Hematopoietic multipotent progenitor cell treated with erythropoietin and hydrocortisone succinate and interleukin-3 and kit ligand, for 6 days (in vitro differentiated cells): ENCODE measurements at places on chromosomes 12 and 14.

- DNase-seq = no peak
Observed at GRCh38 chr14:69773571-69774276, 6.8 kb downstream of the SRSF5 start.

DNA sequence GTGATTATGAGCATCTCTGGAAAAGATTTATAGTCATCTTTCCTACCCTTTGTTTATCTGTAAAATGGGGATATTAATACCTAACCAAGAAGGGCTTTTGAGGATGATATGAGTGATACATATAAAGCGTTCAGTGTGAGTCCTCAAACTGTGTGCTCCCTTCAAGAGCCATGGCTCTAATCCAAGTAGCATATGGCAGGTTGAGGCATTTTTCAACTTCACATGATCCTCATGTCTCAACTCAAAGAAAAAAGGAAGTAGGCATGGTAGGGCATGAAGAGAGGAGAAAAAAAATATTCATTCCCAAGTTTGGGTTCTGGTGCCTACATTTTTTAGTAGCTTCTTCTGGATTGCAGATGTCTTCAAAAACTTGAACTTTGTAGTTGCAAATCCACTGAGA is 286.3 kb upstream of the ATP2B1 start:
- DNase-seq = no peak

DNA sequence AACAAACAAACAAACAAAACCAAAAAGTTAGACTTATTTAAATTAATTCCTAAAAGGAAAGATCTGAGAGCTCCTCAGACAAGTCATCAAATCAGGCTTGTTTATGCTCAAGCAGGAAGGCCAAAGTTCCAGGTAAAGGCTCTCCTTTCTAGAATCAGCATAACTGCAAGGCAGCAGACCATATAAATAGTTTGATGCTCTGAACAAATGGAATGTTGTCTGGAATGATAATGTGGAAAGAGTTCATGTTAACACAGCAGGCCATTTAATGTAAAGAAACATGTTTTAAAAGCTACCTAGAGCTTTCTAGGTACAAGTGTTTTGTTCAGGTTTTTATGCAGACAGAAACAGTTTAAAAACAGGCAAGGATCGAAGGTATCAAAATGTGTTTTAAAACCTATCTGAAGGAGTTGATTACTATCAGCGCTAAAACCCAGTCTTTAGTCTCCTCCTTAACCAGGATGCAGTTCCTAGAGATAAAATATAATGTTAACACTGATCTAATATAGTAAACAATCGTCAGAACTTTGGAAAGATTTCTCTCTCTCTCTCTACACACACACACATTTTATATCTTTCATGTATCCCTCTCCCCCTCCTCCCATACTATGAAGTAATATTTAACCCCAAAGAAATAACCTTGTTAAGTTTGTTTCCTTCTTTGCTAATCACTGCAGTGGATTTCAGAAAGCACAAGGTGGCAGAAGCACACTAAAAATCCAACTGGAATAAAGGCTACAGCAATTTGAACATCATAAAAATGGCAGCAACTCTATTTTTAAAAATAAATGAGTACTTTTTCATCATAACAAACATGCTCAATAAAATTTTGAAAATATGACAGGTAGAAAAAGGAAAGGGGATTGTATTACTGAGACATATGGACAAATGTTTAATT is 135.5 kb downstream of the PAWR start:
- DNase-seq = peak; percentile 62

GRCh38 chr12:15580431-15580830 is 208.8 kb downstream of the EPS8 start:
- peak; percentile 28 for DNase-seq

- peak; percentile 59 for DNase-seq
Observed at GRCh38 chr12:79934281-79935020, 446 bp downstream of the PPP1R12A start.

- no peak for DNase-seq
Observed at GRCh38 chr12:41970744-41971143, 173.9 kb downstream of the GXYLT1 start.

- DNase-seq = no peak
Observed at GRCh38 chr12:106308611-106309010, 6.1 kb downstream of the TCP11L2 start.

GRCh38 chr12:106906715-106907114 is 49.0 kb upstream of the TMEM263 start:
- no peak for DNase-seq

DNA sequence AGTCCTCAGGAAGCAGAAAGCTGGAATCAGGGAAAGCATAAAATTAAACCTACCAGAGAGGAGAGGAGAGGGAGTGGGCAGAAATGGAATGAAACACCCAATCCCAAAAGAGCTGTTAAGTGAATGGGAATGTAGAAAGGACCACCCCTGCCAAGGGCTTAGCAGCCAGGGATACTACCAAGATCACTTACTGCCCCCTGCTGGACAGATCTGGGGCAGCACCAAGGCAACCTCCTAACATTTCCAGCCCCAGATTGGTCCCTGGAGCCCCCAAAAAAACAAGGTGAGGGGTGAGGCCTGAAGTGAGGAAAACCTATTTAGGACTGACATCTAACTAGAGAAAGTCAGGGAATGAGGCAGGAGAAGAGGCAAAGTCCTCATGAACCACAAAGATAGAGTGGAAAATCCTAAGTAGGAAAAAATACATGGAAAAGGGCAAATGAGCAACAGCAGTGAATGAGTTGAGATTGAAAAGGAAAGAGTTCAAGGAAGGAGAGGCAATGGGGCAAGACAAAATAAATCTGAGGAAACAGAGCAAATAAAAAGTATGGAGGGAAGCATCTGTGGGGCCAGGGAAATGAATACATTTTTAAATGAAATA is 11.2 kb upstream of the FKBP11 start:
- DNase-seq = peak; percentile 87

GRCh38 chr14:30354439-30354838 is 204.5 kb upstream of the G2E3 start:
- no peak for DNase-seq

DNA sequence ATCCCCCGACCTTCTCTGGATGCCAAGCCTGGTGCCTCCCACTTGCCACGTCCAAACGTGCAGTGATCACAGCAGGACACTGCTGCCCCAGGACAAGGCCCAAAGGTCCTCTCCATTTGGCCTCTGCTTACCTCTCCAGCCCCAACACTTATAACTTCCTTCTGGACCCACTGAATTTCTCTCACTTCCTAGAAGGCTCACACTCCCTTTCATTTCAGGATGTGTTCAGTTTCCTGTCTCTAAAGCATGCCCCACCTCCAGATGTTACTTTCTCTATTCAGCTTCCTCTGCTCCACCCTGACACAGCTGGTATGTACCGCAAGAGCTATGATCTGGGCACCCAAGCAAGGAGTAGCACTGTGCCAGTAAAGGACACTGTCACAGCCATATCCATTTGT is 33.0 kb downstream of the CDKL1 start:
- DNase-seq = peak; percentile 90

GRCh38 chr14:95480109-95480886 is 36.2 kb downstream of the SYNE3 start:
- no peak for DNase-seq

GRCh38 chr12:103397536-103397935 is 98.2 kb downstream of the C12orf42 start:
- DNase-seq = no peak

DNA sequence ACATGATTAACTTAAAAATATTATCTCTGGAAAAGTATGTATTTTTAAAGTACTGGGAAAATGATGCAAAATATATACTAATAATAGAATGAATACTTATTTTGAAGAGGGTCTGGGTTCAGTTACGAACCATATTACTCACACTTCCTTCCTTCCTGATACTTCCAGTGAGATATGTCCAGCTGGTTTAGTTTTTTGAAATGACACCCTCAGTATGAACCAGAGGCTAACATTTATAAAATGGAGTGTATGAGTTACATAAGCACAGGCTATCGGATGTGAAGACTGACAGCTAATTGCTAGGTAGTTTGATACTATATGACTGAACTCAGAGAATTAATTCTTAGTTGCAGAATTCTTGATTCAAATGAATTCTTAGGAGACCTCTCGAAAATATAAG is 122.9 kb downstream of the OTOGL start:
- no peak for DNase-seq

DNA sequence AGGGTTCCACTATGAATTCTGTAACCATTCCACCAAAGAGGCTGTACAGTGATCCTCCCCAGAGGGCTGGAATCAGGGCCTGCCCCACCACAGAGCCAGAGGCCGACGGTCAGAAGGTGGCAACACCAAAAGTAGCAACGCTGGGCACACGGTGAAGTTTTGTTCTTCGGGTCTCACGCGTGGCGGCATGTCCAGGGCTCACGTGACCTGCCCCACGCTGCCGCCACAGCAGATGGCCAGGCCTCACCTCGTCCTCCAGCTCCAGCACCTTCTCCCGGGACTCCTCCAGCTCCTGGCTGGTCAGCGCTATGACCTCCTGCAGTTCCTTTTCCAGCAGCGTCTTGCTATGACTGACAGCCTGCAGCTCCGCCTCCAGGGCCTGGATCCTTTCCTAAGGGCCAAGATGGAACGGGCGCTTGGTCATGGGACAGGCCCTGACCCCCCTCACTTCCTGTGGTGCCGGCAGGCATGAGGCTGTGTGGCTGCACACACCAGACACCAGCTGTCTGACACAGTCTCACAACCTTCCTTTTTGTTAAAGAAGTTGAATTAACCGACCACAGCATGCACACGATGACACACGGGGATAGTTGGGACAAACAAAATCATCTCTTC is 22.4 kb upstream of the ANKLE2 start:
- no peak for DNase-seq

DNA sequence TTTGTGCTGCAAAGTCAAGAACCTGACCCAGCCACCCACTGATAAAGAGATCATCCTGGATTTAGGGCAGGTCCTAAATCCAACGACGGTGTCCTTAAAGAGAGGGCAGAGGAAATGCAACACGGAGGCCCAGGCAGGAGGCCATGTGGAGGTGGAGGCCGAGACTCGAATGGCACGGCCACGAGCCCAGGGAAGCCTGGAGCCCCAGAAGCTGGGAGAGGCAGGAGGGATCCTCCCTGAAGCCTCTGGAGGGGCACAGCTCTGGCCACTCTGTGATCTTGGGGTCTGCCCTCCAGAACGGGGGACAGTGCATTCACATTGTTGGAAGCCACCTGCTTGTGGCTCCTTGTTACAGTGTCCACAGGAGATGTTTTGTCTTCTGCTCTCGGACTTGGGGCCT is 63.0 kb downstream of the GALNT9 start:
- no peak for DNase-seq

DNA sequence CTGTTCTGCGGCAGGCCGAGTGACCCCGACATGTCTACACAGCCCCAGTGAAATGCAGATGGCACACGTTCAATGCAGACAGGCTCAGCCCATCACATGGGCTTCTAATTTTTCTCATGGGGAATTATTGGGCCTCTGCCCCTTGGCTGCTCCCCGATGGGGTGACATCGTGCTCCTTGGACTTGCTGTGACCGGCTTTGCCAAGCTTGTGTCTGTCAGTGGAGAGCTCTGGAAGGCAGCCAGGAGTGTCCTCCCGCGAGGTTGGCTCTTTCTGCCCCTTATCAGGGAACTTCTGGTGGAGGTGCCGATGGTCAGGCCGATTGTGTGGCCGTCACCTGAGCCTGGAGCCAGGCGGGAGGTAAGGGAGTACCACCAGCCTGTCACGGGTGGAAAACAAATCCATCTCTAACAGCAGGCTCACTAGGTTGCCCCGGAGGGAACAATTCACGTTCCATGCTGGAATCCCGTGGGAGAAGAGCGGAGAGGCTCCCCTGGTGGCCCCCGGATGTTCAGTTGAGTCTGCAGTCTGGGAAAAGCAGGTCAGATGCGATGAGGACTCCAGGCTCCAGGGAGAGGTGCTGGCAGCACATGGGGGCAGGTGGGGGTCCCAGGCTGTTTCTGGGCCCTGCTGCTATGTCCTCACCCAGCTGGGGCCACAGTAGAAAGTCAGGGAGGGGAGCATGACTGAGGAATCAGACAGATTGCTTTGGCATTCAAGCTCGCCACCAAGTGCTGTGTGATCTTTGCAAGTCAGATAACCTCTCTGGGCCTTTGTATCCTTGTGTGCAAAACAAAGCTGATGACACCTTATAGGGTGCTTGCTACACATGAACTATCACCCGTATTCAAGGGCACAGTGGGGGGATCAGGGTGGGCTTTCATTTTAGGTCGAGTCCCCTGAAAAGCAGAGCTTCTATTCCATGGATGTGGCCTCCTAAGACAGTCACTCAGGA is 43.2 kb upstream of the EML1 start:
- DNase-seq = no peak

- no peak for DNase-seq
Observed at GRCh38 chr12:31471051-31471450, 119.9 kb downstream of the DENND5B start.

GRCh38 chr12:24754690-24755638 is 193.9 kb downstream of the BCAT1 start:
- no peak for DNase-seq

DNA sequence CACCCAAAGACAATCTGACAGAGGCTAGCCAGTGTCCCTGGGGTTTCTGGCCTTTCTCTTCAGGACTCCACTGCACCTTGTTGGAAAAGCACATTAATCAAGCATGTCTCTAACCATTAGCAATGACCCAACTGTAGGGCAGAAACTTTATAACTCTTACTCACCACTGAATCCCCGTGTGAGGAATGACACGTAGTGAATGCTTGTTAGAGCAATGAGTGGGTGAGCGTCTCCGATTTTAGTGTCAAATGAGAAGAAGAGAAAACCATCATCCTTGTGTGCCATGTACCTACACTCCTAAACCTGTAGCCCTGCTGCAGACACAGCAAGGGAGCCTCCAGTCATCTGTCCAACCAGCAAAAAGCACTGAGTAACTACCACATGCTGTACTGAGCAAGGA is 56.5 kb upstream of the GPR68 start:
- DNase-seq = no peak

- no peak for DNase-seq
Observed at GRCh38 chr14:105495101-105495989, 4.3 kb downstream of the TEDC1 start.

GRCh38 chr12:115870510-115870909 is 407.0 kb downstream of the MED13L start:
- DNase-seq = no peak

DNA sequence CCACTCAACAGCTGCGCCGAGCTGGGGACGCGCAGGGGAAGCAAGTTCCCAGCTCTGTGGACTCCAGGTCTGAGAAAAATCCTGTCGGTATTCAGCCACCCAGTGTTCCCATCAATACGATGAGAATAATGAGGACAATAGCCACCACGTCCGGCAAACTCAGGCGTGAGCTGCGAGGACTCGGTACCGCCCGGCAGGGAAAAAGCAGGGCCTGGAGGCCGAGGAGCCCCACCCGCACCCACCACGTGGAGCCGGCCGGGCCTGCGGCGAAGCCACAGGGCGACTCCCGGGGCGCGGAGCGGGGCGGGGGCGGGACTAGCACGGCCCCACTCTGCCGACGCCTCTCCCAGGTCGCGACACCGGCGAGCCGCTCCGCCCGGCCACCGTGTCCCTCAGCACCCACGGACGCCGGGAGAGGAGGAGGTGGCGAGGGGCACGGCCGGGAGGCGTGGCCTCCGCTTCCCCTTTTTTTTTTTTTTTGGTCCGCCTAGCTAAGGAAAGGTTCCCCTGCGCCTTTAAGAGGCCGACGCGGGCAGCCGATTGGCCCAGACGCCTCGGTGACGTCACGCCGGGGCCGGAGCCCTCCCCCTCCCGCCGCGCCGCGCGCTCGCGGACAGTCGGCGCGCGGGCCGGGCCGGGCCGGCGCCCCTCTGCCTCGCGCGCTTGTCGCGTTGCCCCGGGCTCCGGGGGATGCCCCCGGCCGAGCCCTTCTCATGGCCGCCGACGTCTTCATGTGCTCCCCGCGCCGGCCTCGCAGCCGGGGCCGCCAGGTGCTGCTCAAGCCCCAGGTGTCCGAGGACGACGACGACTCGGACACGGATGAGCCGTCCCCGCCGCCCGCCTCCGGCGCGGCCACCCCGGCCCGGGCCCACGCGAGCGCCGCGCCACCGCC is at the start of gene MLXIP:
MLXIP (plus strand) TSS at position 616 of the 892 bp plus-strand sequence; CDS start at position 714, 98 bp downstream.
- DNase-seq = peak; percentile 97

- DNase-seq = no peak
Observed at GRCh38 chr12:1811281-1811947, 9.0 kb upstream of the LRTM2 start.
